Thoracic aorta (tissue), 2 donors: ENCODE measurements at places on chromosomes 7 and 10. TPM values are rescaled to one million over a fixed set of nuclear protein-coding genes. Genes with fewer than 3 reads are reported as not detected.

GRCh38 chr7:130432886-130433285, 7.9 kb downstream of the CEP41 start:
- H3K36me3 ChIP-seq = no peaks in the 10 kb centered on the region
- H3K27me3 ChIP-seq = no peaks in the 10 kb centered on the region
- H3K4me3 ChIP-seq = no peak overlapping the region
- no peaks in the 10 kb centered on the region for H3K4me1 ChIP-seq
- no peak overlapping the region for H3K27ac ChIP-seq
- DNase-seq = no peak

DNA sequence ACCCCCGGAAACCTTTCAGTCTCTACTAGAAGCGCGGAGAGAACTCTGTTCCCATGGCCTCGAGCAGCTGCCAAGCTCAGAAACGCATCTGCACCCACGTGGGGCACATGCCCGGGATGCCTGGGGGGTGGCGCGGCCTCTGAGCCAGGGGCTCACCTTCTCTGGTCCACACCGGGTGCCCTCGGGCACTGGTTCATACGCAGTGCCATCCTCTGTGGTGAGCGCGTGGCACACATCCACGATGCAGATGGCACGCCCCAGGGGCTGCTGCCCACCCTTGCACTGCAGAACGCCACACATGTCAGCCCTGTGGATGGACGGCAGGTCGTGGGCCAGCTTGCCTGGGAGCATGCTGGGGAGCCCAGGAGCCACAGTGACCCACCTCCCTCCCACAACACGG, 6.5 kb downstream of the ADAM8 start:
- no peak overlapping the region for H3K27ac ChIP-seq
- peaks cover 4% of the 10 kb centered on the region for H3K36me3 ChIP-seq
- no peaks in the 10 kb centered on the region for H3K4me1 ChIP-seq
- no peak overlapping the region for H3K4me3 ChIP-seq
- no peak for DNase-seq

Gene PCLO
- 0.95 TPM for total RNA-seq

Gene ECHDC3
- 12.2 TPM for total RNA-seq

Gene LLCFC1
- not detected for total RNA-seq
